ENCODE measurements at places on chromosomes 6 and 20. TPM values are rescaled to one million over a fixed set of nuclear protein-coding genes. Genes with fewer than 3 reads are reported as not detected.

The GDAP1L1 gene
- total RNA-seq, result not detected

The AGPAT1 gene
- 41.7 TPM for total RNA-seq

GRCh38 chr6:88184921-88185320, 18.8 kb upstream of the CNR1 start:
- no peak for DNase-seq

The C6orf58 gene
- not detected for total RNA-seq

The ARFGEF3 gene
- total RNA-seq, result under 0.01 TPM

The SRC gene
- total RNA-seq, result 17.8 TPM
